ENCODE measurements at places on chromosomes 1 and 21.

DNA sequence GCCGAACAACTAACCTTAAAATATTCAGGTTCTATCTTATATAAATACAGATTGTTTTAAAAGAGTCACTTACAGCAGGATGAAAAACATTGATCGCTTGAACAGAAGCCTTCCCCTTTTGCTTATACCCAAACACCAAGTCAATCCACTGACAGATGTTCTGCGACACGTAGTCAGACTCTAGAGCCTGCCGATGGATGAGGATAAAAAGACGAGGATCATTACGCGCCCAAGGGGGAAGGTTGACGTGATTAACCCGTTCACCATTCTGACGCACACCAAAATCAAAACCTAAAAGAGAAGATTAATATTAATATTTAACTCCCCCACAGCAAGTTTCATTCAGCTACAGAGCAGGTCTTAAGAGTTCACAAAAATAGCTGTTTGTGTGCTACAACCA, 59.4 kb upstream of the GNG4 start:
- no peak for DNase-seq

- DNase-seq, result no peak
Measured at GRCh38 chr1:75134647-75135572, 722 bp downstream of the LHX8 start.

GRCh38 chr1:112528076-112528475, 19.3 kb downstream of the WNT2B start:
- no peak for DNase-seq

DNA sequence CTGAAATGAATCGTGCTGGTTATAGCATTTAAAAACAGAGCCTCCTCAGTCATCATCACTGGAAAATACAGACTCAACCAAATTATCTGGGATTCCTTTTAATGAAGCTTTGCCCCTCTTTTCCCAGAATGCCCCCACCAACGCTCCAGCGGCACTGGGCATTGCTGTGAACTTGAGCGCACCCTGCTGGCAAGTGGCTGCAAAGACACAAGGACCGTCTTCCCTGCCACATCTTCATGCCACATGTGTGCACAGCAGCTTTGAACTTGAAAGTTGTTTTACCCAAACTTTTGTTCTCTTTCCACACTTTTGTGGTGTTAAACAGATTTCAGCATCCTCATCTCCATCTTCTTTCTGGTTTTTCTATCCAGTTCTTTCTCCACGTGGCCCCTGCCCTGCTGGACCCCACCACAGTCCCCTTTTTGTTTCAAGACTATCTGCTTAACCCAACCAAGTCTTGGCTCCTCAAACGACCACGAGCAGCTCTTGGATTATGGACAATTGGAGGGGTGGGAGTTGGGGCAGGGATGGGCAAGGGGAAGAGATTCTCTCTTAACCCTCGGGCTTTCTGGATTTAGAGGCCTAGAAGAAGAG, 12.8 kb upstream of the LMX1A start:
- DNase-seq, result no peak

GRCh38 chr1:38139738-38140487, 93.3 kb upstream of the POU3F1 start:
- DNase-seq, result no peak

- DNase-seq, result no peak
Measured at GRCh38 chr1:107526524-107527198, 385.8 kb downstream of the NTNG1 start.

DNA sequence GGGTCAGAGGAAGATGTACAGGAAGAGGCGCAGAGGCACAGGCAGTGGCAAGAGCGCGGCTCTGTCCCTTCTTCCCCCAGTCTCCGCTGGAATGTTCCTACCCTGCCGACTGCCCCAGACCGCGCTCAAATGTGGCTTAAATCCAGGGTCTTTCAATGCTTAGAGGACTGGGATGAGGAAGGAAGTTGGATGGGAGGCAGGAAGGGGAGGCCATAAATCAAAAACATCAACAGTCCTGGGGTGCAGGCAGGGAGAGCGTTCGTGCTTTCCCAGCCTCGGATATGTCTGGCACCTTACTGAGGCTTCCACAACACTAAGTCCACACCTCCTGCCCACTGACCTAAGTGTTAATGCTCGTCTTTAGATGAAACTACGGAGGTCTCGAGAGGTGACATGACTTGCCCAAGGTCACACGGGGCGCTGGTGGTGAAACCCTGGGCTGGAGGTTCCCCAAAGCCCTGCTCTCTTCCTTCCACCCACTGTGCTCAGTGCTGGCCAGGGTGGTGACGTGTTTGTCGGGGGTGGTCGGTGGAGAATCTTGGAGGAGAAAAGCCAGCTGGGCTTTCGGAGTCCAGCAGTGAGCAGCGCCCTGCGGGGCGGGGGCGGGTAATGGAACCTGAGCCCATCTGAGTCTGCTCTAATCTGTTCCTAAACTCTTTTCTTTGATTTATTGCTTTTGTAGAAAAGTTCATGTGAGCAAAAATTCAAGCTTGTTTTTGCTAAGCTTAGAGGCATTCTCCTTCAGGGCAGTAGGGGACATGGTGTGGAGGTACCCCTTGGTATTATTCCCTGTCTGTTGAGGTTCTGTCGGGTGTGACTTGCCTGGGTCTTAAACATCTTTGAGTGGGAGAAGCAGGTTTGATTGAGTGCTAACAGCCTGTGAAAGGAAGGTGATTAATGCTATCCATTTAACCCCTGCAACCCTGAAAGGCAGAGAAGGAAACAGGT, 708 bp downstream of the CDA start:
- no peak for DNase-seq

DNA sequence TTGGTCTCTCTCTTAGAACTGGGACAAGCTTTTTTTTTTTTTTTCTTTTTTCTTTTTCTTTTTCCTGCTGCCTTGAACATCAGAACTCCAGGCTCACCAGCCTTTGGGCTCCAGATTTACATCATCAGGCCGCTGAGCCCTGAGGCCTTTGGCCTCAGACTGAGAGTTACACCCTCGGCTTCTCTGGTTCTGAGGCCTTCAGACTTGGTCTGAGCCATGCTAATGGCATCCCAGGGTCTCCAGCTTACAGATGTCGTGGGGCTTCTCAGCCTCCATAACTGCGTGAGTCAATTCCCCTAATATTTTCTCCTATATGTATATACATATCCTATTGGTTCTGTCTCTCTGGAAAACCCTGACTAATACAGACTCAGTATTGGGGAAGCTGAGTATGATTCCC, 36.5 kb upstream of the RC3H1 start:
- no peak for DNase-seq

DNA sequence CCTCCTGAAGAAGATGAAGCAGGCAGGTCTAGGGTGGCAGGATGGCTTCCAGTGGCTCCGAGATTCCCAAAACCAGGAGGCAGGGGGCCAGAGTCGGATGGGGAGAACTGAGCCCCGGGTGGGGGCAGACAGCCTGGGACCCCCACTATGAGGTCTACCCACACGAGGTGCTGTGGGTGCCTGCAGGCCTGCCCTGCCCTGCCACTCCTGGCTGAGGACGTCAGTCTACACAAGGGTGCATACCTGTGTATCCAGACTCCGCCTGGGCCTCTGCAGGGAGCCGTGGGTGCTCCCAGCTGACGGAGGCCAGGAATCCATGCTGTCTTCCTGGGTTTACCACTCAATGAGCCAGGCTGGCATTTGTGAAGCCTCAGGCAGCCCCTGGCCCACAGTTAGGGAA, 80.3 kb downstream of the PRDM16 start:
- DNase-seq, result no peak

- no peak for DNase-seq
Measured at GRCh38 chr1:175220853-175221556, 28.4 kb upstream of the KIAA0040 start.

DNA sequence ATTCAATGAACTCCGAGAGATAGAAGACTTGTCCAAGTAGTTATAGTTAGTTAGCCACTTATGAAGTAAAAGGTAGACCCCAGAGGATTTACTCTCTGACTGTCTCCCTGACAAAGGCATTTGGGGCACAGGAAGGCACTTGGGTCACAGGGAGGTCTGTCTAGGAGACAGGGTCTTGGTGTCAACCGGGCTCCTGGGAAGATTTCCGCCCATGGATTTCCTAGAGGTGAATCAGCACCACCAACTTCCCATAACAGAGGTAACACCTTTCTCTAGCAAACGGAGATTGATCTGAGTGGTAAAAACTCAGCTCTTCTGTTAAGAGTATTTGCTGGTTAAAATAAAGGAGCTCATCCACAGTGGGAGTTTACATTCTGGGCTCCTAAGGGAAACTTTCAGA, 16.4 kb downstream of the CCN1 start:
- no peak for DNase-seq

- DNase-seq, result peak; percentile 25
Measured at GRCh38 chr1:1157426-1157913, 16.2 kb upstream of the TTLL10 start.

GRCh38 chr1:235070819-235071218, 57.8 kb downstream of the TOMM20 start:
- no peak for DNase-seq

GRCh38 chr1:164576291-164577271, 17.6 kb downstream of the PBX1 start:
- no peak for DNase-seq

DNA sequence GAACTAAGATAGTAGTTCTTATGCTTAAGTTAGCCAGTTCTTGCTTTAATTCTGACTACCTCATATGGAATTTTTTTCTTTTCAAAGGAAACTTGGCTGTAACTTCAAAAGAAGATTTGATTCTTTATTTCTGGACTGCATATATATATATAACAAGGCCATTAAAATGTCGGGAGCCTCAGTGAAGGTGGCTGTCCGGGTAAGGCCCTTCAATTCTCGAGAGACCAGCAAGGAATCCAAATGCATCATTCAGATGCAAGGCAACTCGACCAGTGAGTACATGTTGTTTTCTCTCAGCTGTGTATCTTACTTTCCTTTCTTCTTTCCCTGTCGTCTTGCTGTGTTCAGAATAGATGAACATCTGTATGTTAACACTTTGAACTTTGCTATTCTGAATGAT, 21.8 kb downstream of the KIF1B start:
- no peak for DNase-seq

- DNase-seq, result no peak
Measured at GRCh38 chr21:33659568-33659949, 17.3 kb downstream of the ITSN1 start.

- DNase-seq, result no peak
Measured at GRCh38 chr1:71745326-71745725, 537.0 kb downstream of the NEGR1 start.
